ENCODE measurements at places on chromosomes 12 and 14.

DNA sequence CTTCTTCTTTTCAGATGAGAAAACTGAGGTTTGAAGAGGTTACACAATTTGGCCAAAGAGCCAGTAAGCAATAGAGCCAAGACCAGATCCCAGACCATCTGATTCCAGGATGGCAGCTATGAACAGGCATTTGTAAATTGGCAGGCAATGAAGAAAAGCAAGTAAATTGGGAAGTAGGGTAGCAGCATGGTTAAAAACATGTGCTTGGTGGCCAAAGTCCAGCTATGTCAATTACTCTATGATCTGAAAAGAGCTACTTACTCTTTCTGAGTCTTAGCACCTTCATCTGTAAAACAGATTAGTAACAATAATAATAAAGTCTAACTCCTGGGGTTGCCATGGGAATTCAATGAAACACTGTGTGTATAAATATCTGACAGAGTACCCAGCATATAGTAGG is 60.2 kb upstream of the MDM1 start:
- DNase-seq = no peak

- DNase-seq = peak; percentile 29
These were observed 410.0 kb downstream of the RAD51B start for GRCh38 chr14:68229423-68230100.

DNA sequence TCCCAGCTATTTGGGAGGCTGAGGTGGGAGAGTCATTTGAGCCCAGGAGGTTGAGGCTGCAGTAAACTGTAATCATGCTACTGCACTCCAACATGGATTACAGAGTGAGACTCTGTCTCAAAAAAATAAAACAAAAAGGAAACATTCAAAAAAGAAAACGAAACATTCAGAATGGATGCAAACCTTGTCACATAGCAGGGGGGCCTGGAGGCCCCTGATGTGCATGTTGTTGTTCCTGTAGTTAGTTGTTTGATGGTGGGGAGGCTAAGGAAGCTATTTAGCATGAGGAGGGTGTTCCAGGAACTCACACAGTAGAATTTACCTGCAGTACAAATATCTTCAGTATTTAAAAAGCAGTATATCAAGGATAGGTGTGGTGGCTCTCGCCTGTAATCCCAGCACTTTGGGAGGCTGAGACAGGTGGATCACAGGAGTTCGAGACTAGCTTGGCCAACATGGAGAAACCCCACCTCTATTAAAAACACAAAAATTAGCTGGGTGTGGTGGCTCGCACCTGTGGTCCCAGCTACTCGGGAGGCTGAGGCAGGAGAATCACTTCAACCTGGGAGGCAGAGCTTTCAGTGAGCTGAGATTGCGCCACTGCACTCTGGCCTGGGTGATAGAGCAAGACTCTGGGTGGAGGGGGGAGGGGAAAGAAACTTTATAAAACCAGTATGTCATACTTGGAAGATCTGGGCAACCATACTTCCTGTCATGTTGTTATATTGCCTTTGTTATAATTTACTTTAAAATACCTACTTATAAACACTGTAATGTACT is 17.6 kb upstream of the AEBP2 start:
- DNase-seq = no peak

GRCh38 chr14:24895622-24896021 is 154.3 kb downstream of the STXBP6 start:
- DNase-seq = no peak

- DNase-seq = no peak
These were observed 208.0 kb upstream of the DIO2 start for GRCh38 chr14:80419345-80419744.

DNA sequence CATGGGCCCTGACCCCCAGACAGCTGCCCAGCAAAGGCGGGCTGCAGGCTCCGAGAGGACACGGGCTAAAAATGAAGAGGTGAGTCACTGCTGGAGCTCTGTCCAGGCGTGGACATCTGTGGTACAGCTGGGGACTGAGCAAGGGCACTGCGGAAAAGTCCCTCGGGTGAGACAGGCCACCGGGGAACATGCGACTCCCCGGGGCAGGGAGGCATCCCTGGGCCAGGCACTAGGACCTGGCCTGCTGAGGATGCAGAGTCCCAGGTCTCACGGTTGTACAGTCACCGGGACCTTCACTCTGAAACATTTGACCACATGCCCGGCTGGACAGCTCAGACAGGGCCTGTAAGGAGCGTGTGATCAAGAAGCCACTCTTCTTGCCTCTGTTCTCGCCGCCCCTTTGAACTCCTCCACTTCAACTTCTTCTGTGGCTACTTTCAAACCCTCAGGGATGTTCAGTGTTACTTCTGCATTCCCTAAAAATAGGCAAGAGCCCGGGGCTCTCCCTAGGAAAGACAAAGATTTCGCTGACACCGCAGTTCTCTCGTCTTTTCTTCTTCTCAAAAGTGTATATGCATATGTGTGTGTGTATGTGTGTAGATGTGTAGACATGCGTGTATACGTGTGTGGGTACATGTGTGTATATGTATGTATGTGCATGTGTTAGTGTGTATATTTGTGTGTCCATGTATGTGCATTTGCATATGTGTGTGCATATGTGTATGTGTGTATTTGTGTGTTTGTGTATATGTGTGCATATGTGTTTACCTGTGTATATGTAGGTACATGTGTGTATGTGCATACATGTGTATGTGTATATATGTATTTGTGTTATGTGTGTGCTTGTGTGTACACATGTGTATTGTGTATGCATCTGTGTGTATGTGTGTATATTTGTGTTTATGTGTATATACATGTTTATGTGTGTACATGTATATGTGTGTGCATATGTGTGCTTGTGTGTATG is 5.0 kb upstream of the RFLNA start:
- no peak for DNase-seq

DNA sequence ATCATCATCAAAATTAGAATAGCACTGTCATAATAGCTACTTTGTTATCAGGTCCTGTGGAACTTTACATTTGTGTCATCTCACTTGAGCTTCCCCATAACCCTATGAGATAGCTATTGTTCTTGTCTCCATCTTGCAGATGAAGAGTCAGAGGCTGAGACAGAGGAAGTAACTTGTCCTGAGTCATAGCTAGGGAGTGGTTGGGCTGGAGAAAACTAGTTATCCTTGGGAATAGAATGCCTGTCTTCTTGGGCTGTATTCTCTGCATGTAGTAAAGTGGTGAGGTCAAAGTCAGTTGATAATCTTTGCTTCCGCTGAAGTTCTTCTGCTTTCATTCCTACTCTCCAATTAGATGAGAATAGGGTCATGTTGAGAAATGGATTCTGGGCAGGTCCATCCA is 117.0 kb downstream of the SMOC1 start:
- DNase-seq = no peak

GRCh38 chr12:119589634-119590033 is 3.9 kb upstream of the TMEM233 start:
- DNase-seq = no peak

DNA sequence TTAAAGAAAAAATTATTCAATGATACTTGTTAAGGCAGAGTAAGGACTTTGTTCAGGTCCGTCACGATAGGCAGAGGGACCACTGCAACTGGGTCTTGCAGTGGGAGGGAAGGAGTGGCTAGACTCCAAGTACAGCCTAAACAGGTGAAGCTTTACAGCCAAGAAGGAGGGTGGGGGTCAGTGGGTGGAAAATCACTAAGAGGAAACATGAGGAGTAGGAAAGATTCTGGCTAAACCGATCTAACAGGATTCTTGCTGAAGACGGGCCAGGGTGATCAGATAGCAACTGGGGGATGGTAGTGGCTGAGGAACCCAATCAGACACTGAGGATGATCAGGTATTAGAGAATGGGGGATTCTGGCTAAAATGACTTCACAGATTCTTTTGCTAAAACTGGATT is 100.2 kb downstream of the TTC7B start:
- DNase-seq = no peak

DNA sequence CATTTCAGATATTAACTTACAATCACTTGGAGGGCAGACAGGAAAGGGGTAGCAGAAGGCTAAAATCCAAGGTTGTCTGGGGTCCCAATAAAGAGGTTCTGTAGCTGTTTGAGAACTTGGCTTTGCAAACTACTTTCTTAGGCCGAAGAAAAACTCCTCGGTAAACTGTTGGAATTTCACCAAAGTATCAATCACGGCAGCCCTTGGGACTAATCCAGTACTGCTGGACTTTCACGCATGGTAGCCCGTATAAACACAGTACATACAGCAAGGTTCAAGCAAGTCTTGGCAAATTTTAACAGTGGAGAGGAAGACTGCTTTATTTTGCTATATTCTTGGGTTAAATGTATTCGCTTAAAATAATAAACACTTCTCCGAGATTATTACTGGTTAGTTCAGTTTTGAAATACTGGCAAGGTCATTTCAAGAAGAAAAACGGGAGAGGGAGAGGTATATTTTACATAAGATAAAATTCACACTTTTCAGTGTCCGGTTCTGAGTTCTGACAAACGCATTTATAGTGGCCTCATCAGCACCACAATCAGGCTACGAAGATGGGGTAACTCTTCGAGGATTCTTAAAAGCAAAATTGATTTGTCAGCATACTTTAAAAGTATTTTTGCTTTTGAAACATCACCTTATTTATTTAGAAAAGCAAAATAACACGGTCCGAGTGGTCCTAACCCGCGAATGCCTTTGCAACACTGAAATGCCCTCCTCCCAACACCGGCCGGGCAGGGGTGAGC is 1.3 kb downstream of the SETD3 start:
- DNase-seq = no peak

DNA sequence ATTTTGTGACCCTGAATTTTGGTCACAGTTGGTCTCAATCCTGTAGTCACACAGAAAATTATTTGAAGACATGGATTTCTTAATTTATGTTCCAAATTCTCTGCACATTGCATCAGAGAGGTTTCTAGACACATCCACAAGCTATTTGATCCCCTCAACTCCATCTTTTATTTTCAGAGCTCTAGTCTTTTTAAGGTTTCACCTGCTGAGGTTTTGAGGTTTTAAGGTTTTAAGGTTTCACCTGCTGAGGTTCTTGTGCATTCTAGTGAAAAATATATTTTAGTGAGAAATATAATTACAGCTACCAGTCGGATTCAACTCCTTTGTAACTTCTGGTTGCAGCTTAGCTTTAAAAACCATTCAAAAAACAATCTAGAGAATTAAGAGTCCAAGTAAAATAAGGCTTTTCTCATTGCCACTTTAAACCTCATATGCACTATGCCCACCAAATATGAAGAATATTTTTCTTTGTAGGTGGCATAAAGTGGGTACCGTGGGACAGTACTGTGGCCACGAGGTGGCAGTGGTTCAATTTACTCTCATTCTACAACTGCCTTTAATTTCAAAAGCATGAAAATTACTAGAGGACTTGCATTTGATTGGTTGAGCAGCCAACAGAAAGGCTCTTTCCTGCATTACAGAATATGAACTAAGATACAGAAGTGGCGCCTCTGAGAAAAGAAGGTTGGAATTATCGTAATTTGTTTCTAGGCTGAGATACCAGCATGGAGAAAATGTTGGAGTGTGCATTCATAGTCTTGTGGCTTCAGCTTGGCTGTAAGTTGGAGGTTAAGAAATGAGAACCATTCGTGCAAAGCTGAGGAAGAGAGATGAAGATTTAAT is 366.5 kb upstream of the OR4E1 start:
- DNase-seq = peak; percentile 52

DNA sequence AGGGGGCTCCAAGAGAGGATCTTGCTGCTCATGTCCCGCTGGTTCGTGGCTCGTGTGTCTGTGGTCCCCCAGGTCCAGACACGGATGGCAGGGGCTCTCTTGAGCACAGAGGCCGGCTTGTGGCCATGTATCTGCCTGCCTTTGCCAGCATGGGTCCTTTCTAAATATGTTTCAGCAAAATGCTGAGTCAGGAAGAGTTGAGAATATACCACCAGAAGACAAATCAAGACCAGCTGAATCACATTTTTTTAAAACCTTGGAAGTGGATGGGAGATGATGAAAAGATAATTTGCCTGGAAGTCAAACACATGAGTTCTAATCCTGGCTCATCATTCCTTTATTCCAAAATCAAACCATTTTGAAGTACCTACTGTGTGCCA is 58.0 kb downstream of the NUAK1 start:
- no peak for DNase-seq

Measured in activated CD4-positive, alpha-beta memory T cell treated with anti-CD3 and anti-CD28 coated beads for 36 hours (primary cell).